Inflammatory macrophage treated with lipopolysaccharide for 4 hours (primary cell): ENCODE measurements at places on chromosomes 1 and 21.

- no peak for DNase-seq
Observed at GRCh38 chr1:164805399-164805798, 246.4 kb downstream of the PBX1 start.

DNA sequence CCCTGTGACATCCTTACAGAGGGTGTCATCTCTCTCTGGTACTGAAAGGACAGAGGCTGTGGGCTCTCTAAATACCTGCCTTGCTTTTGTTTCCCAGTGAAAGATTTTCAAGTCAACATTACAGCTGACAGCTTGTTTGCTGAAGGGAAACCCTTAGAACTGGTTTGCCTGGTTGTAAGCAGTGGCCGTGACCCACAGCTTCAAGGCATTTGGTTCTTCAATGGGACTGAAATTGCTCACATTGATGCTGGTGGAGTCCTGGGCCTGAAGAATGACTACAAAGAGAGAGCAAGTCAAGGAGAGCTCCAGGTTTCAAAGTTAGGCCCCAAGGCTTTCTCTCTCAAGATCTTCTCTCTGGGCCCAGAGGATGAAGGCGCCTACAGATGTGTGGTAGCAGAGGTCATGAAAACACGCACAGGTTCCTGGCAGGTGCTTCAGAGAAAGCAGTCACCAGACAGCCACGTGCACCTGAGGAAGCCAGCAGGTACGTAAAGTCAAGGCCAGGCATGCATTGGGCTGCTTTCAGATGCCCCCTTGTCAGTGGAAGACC lies 11.8 kb downstream of the CD101 start:
- no peak for DNase-seq

GRCh38 chr1:4932311-4933030 lies 278.1 kb downstream of the AJAP1 start:
- DNase-seq: no peak

- DNase-seq: peak; percentile 57
Observed at GRCh38 chr21:35578831-35579471, 481.4 kb downstream of the SETD4 start.

DNA sequence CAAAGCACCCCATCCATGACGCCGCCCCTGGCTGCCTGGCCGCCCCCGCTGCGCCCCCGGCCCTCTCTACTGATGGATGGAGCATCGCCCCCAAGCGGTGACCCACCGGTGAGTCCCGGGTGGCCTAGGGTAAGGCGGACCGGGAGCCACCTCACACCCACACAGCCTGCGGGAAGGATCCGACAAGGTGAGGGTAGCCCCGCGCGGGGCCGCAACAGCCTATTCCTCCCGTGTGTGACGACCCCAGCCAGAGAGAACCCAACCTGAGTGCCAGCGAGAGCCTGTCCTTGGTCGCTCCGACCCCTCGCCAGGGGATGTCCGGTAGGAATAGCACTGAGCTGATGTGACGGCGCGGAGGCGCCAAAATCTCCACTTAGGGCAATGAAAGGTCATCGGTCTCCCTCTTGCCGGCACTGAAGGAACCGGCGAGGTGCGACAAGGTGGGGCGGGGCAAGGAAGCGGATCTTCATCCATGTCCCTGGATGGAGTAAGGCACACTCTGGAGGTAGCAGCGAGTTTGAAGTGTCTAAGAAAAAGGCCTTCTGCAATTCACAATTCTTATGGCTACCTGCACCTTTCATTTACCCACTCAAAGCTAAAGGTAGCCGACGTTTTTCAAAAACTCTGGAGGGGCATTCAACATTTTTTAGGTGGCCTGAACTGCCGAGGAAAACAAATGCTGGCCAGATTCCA lies 19.7 kb upstream of the CHIA start:
- DNase-seq: no peak

DNA sequence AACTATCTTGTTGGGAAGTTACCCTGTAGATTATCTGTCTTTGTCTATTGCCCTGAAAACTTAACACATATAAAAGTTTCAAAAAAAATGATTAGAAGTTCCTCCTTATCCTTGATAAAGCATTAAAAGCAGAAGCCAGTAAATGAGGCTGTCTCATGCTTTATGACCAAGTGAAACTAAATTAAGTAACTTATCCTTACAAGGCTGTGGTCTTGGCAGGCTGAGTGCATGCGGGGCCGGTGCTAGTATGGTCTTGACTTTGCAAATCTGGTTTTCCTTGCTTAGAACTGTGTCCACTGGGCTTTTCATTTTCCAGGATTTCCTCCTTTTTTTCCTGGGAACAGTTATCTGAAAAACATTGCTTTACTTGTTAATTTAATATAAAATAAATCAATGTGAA lies 43.1 kb downstream of the PCNX2 start:
- DNase-seq: peak; percentile 85

- no peak for DNase-seq
Observed at GRCh38 chr1:37739222-37739621, 25.7 kb downstream of the EPHA10 start.

DNA sequence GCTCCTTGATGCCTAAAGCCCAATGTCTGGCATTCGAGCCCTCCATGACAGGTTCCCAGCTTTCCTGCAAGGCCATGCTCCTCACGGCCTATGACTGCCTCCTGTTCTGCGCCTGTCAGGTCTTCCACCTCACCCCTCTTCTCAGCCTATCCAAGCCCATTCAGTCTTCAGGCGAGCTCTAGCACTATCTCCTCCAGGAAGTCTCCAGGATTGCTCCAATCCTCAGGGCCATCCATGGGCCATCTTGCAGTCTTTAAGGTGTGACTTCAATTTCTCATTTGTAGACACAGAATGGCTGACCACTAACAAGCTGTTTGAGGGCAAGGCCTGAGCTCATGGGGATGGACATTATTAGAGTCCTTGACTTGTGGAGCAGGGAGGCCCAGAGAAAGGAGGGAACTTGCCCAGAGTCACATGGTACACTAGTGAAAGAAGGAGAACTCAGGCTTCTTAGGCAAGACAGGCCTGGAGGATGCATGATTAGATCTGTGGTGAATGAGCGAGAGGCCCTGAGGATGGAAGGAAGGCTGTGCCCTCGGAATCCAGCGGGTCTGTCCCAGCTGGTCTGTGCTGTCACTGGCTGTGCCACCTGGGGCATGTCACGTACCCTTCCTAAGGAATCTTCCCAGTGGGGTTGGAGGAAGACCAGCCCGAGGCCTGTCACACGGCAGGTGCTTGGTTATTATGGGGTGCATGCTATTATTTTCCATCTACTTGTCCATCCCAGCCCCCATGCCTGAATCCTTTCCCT lies 1.2 kb upstream of the ACOT11 start:
- peak; percentile 81 for DNase-seq

- peak; percentile 26 for DNase-seq
Observed at GRCh38 chr1:178743801-178744200, 18.8 kb downstream of the RALGPS2 start.

DNA sequence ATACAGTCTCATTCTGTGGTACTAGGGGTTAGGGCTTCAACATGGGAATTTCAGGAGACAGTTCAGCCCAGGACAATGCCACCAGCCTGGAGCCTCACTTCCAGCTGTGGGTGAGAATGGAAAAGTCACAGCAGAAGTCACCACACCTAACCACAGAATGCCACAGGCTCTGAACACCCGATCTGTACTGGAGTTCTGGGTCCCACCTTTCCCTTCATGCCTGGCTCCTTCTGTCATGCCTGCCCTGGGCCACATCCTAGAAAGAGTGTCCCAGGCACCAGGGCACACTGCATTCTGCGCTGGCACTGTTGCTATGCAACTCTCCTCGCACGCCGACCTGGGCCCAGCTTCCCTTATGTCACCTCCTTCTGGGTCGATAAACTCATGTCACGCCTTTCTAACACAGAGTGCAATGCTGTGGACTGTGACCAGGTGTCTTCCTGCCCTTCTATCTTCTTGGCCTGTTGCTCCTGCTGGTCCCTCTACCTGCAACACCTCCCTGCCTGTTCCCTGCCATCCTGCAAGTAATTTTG lies 21.2 kb downstream of the RCSD1 start:
- no peak for DNase-seq

DNA sequence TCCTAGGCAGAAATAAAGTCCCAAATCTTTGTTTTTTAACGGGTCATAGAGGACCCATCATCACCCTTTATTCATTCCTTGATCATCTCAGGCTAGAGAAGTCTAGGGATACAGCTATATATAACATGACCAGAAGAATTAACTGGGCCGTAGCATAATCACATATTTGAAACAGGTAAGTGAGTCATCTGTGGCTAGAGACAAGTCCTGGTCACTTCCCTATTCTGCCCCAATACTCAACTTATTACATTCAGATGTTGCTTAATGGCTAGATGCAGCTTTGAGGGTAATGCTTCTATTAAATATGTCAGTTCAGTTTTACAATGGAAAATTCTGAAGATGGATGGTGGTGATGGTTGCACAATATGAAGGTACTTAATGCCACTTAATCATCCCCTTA lies 47.0 kb downstream of the EXO1 start:
- DNase-seq: peak; percentile 27

DNA sequence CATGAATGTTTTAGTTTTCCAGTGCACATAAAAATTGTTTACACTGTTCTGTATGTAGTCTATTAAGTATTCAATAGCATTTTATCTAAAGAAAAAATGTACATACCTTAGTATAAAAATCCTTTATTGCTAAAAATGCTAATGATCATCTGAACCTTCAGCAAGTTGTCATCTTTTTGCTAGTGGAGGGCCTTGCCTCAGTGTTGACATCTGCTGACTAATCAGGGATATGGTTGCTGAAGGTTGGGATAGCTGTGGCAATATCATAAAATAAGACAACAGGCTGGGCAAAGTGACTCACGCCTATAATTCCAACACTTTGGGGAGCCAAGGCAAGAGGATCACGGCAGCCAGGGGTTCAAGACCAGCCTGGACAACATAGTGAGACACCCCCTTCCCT lies 9.0 kb downstream of the DYNLT5 start:
- DNase-seq: peak; percentile 81

- no peak for DNase-seq
Observed at GRCh38 chr1:37718901-37719571, 26.7 kb downstream of the CDCA8 start.

DNA sequence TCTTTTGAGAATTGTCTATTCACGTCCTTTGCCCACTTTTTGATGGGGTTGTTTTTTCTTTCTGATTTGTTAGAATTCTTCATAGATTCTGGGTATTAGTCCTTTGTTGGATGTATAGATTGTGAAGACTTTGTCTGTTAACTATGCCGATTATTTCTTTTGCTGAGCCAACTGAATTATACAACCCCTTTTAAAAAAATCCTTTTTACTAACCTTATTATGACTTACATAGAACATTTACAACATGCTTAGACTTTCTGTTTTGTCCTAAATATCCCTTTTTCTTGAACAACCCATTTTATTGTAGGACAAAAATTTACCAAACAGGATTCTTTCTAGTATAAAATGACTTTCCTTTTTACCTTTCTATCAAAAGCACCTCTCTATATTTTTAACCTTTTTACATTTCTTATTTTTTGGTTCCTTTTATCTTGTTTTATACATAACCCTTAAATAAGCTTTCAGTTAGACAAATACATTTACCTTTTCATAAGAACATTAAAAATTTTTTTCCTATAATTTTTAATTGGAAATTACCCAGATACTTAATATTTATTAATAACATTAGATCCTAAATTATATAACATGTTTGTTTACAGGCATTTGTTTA lies 70.4 kb upstream of the TTLL7 start:
- no peak for DNase-seq

- no peak for DNase-seq
Observed at GRCh38 chr1:204544321-204544720, 28.1 kb downstream of the MDM4 start.

- no peak for DNase-seq
Observed at GRCh38 chr1:70737125-70737524, 310.5 kb downstream of the PTGER3 start.

DNA sequence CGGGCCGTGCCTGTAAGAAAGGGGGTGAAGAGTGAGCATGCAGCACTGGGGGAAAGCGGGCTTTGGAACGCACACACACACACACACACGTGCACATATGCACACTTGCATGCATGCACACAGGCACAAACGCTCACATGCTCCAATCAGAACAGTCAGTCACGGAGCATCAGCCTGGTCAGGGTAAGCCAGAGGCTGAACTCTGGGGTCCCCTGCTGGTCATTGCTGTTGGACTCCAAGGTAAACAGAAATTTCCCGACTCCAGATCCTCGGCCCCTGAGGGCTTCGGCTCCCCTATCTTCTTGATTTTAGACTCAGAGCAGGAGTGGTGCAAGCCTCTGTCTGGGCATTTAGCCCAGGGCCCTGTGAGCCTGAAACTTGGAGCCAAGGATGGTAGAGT lies 54.2 kb downstream of the SYT2 start:
- DNase-seq: no peak

DNA sequence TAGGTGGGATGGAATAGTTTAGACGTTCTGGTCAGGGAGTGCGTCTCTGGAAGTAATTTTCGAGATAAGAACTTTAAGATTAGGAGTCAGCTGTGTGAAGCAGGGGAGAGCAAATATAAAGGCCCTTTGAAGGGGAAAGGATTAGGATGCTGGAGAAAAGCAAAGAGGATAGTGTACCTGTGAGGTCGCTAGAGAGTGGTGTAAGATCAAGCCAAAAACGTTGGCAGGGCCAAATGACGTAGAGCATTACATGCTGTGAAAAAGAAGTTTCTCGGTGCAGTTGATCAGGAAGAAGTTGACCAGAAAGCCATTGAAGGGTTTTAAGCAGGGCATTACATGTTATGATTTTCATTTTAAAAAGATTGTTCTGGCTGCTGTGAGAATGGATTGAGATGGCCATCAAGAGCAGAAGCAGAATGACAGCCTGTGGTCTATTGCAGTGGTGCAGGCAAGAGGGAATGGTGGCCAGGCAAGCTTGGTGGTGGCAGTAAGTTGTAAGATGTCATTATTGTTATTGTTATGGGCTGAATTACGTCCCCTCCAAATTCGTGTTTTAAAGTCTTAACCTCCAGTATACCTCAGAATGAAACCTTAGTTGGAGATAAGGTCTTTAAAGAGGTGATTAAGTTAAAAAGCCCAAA lies 113.6 kb upstream of the KIF26B start:
- DNase-seq: no peak

DNA sequence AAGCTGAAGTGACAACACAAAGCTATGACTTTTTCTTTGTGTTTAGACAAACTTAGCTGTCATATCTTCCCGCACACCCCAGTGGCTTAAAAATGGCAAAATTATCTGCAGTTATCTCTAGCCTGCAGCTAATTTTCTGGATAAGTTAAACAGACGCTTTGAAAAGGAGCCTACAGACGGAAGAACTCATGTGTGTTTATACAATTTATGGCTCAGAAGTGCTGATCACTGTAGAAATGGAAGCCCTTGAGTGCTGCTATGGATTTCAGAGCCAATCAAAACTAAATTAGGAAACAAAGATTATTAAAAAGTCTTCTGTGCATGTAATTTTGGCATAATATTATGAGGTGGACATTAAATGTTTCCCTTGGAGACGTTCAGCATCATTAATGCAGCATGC lies 11.6 kb downstream of the NTNG1 start:
- DNase-seq: no peak

DNA sequence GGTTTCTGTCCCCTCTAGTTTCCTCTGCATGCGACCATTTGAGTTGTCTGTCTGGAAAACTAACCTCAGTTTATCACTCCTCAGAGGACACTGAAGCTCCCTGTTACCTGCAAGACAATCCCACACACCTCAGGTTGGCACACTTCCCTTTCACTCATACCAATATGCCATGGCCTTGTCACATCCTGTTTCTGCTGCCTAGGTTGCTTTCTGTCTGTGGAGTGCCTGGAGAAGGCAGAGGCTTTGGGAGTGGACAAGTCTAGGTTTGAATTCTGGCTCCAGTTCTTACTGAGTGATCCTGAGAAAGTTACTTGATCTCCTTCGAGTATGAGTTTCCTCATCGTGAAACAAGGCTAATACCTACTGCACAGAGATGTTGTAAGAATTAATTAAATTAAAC lies 171.5 kb upstream of the CACYBP start:
- no peak for DNase-seq

GRCh38 chr1:110538075-110538474 lies 19.1 kb upstream of the KCNA10 start:
- no peak for DNase-seq

- DNase-seq: no peak
Observed at GRCh38 chr1:101043776-101044175, 18.2 kb upstream of the DPH5 start.
